Activated CD4-positive, alpha-beta T cell treated with anti-CD3 and anti-CD28 coated beads, Interleukin-2, Interleukin-6, amounts not matched to agents 100 ng/mL and 50 ng/mL, durations not matched to agents 16 hours and 8 hours (primary cell): ENCODE measurements at places on chromosomes 6 and 20.

DNA sequence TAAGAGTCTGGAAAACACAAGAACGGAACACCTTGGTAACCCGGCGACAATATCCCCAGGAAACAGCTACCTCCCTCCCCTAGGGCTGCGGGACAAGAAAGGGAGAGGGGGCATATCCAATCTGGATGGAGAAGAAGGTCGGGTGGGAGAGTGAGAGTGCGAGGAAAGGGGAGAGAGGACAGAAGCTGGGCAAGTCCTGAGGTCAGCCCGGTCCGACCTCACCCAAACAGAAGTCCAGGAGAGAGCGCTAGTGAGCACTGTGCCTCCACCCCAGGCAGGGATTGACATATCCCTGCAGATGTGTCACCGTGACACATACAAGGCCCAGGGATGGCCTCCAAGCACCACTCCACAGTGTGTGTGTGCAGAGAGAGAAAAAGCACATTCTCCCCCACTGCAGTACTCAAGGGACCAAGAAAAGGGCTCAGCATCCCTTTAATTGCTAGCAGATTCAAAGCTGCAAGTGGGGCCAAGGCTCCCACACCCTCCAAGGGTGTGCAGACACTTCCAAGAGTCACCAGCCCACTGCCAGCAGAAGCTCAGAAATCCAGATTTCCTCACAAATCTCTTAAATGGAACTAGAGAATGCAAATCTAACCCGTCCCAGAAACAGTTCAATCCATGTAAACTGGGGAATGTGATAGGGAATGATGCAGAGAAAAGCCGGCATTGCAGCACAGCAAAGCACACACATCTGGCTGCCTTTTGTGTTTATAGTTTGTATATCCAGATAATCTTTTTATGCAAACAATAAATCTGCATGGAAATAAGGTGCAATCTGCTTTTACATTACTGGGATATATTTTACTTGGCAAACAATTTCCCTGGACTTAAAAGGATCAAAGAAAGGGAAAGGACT lies 3.1 kb downstream of the PXDC1 start:
- peak; percentile 54 for DNase-seq

- no peak for DNase-seq
Measured at GRCh38 chr20:39446397-39446796, 484.3 kb downstream of the DHX35 start.

DNA sequence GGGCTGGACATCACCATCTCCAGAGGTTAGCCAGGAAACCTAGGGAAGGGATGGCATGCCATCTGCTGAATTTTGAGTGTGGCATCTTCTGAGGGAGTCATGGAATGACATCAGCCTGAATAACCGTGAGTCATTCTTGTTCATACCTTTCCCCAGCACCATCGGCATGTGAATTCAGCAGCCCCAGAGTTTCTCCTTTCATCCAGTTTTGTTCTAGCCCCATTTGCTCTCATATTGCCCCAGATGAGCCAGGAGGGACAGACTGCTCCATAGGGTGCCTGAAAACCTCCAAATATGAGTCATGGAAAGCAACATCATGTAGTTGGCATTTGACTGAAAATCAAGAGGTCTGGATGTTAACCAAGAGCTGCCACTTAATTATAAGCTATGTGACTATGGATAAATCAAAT lies 219.2 kb upstream of the SGK1 start:
- no peak for DNase-seq

DNA sequence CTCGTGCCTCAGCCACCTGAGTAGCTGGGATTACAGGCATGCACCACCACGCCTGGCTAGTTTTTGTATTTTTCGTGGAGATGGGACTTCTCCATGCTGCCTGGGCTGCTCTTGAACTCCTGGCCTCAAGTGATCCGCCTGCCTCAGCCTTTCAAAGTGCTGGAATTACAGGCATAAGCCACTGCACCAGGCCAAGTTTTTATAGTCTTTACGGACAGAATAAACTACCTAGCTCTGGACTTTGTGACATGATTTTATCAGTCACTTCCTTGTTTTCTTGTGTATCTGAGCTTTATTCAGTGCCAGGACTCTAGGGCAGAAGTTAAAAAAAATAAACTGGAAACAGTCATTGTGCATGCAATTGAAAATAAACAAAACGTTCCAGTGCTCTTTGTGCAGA lies 46.7 kb upstream of the RALGAPA2 start:
- no peak for DNase-seq

GRCh38 chr6:67802771-67803170 lies 832.3 kb upstream of the ADGRB3 start:
- no peak for DNase-seq

- no peak for DNase-seq
Measured at GRCh38 chr20:10647471-10647870, 26.3 kb downstream of the JAG1 start.
